T-cell (primary cell): ENCODE measurements at places on chromosomes 3 and 15. TPM values are rescaled to one million over a fixed set of nuclear protein-coding genes. Genes with fewer than 3 reads are reported as not detected.

HIGD2B gene
- not detected for total RNA-seq

EPHA3 gene
- not detected for total RNA-seq

PDZRN3 gene
- total RNA-seq, result 0.16 TPM

CKMT1A gene
- not detected for total RNA-seq

DLEC1 gene
- total RNA-seq, result 4.7 TPM

PARL gene
- 46.2 TPM for total RNA-seq

CPNE9 gene
- total RNA-seq, result 0.26 TPM

SLC25A26 gene
- 16.6 TPM for total RNA-seq

RETNLB gene
- total RNA-seq, result not detected

GABRR3 gene
- not detected for total RNA-seq

P2RY12 gene
- not detected for total RNA-seq

MYL3 gene
- not detected for total RNA-seq

SPATA12 gene
- not detected for total RNA-seq

FAN1 gene
- 31.2 TPM for total RNA-seq

LRRN1 gene
- 0.20 TPM for total RNA-seq

CLRN1 gene
- not detected for total RNA-seq

RPL29 gene
- 1,629 TPM for total RNA-seq

ZNF662 gene
- 0.92 TPM for total RNA-seq

FES gene
- total RNA-seq, result 5.2 TPM

ROBO1 gene
- total RNA-seq, result 2.4 TPM

A4GNT gene
- total RNA-seq, result not detected

C2CD4A gene
- total RNA-seq, result not detected
